Activated CD4-positive, alpha-beta T cell treated with anti-CD3 and anti-CD28 coated beads, Interleukin-2, amount 50 U/mL, for 4 hours (primary cell): ENCODE measurements at places on chromosomes 7 and 10.
A peak's percentile ranks its signal among the peaks of the same experiment; 100 is the strongest.

- DNase-seq: no peak
These were observed 449.0 kb downstream of the ETV1 start for GRCh38 chr7:13540429-13540828.

GRCh38 chr7:130491841-130492522 lies at the start of gene MEST:
Gene MEST, plus strand, starts transcription at chr7:130492085. Its CDS starts 229 bp downstream, at chr7:130492314.
- DNase-seq: no peak

DNA sequence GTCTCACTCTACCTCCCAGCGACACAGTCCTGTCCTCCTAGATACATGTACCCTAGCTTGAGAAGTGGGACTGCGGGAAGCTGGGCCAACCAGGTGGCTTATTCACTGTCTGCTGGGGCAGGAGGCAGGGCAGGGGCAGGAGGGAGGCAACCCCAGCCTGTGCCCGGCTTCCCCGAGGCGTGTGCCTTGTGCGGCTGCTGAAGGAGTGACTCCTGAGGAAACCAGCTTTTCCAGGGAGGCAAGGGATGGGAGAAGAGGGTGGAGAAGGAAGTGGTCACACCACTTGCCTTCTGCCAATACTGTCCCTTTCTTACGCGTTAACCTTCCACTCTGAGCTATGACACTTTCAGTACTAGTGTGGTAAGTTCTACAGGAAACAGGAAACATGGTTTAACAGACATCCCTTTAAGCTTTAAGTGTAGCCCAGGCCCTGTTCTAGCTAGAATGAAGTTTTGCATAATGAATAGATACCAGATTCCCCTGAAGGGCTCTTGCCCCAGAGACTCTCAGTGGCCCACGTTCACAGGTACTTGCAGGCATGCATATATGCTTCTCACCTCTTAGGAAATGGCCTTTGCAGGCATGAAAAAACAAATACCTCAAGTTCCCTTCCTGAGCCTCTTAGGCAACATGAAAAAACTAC lies 40.6 kb downstream of the SYPL1 start:
- DNase-seq: peak; percentile 3

DNA sequence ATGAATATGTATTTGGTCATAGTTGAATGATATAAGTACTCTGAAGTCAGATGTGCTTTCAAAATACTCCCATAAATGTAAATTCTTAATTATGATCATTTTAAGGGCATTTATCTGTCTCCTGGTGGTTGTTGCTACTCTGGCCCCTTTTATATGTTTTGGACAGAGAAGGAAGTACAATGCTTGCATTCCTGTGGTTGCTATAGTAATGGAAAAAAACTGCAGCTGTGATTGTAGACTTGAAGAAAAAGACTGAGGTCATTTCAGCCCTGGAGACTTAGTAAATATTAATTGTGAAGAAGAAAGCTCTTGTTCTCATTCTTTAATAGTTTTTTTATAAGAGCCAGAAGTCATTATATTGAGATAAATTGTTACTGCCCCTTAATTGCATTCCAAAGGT lies 70.2 kb upstream of the FERD3L start:
- no peak for DNase-seq

- DNase-seq: no peak
These were observed 218.6 kb downstream of the THSD7A start for GRCh38 chr7:11613292-11613930.

GRCh38 chr7:81140775-81141174 lies 221.9 kb upstream of the SEMA3C start:
- no peak for DNase-seq

GRCh38 chr10:103637927-103638557 lies 144.5 kb downstream of the NEURL1 start:
- DNase-seq: no peak

DNA sequence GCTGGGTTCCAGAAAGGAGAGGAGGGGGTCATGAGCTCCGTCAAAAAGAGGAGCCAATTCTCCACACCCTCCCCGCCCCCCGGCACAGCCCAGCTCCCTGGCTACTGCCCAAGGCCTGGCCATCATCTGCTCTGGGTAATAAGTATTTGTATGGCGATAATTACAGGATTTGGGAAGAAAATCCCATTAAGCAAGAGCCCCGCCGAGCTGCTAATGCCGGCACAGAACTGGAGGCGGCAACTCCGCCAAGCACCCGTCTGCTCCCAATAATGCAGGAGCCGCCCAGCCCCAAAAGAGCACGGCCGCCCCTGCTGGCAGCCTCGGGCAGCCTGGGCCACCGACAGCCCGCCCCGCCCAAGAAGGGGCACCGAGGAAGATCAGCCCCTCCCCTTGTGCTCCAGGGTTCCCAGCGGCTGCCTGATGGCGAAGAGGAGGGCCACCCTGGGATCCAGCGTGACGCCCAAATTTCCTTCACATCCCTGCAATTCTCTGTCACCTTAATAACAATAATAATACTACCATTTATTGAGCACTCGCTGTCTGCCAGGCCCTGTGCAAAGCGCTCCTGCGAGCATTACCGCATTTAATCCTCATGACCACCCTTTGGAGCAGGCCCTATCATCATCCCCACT lies 5.9 kb downstream of the SLIT1 start:
- no peak for DNase-seq

GRCh38 chr7:70893422-70893821 lies 238.5 kb upstream of the GALNT17 start:
- no peak for DNase-seq

- no peak for DNase-seq
These were observed 244.4 kb downstream of the TNS3 start for GRCh38 chr7:47337531-47337930.

- no peak for DNase-seq
These were observed 43.9 kb downstream of the RSU1 start for GRCh38 chr10:16773334-16773733.

GRCh38 chr7:70479153-70480021 lies 652.6 kb upstream of the GALNT17 start:
- no peak for DNase-seq

DNA sequence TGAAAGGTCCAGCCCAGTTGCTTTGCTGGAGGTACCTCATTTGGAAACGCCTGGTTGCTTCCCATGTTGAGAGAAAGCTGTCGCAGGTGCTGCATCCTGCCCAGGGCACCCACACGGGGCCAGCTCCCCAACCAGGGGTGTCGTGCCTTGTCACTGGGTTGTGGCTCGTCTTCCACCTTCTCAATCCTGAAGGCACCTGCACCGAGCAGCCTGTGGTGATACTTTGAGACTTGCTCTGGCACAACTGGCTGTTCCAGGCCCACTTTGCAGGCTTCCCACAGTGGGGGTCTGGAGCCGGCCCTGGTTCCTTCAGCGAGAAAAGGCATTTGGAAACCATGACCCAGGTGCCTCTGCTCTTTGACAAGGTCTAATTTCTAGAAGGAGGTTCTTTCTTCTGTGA lies 197.3 kb upstream of the PPP2R2D start:
- no peak for DNase-seq

DNA sequence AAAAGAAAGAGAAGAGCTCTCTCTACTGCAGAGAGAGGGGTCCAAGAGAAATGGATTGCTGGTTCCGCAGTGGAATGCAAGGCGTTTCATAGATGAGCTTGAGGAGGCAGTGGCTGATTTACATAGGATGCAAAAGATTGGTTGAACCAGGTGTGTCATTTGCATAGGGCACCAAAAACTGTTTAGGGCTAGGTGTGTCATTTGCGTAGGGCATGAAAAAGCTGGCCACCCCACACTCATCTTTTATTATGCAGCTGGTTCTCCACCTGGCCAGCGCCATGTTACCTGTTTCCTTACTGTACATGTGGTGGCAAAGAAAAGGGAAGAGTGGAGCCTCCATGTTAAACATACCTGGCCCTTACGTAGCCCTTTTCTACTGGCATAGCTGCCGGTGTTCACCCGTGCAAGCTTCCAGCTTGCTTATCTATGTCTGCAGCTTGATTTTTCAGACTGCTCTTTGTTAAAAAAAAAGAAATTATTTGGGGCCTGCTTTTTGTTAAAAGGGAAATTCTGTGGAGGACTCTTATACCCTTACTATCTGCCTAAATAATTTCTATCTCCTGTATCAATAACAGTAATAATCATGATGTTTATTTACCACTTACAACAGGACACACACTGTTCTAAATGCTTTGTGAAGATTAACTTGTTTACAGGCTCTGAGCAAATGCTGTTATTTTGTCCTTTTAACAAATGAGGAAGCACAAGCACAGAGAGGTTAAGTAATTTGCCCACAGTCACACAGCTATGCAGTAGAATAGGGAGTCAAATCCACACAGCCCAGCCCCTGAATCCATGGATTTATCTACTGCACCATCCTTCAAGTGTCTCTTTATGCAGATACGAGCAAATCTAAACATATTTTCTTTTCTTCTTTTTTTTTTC lies 33.3 kb downstream of the CASP7 start:
- DNase-seq: no peak

- DNase-seq: no peak
These were observed 400.6 kb downstream of the DNAJB6 start for GRCh38 chr7:157737151-157738065.

DNA sequence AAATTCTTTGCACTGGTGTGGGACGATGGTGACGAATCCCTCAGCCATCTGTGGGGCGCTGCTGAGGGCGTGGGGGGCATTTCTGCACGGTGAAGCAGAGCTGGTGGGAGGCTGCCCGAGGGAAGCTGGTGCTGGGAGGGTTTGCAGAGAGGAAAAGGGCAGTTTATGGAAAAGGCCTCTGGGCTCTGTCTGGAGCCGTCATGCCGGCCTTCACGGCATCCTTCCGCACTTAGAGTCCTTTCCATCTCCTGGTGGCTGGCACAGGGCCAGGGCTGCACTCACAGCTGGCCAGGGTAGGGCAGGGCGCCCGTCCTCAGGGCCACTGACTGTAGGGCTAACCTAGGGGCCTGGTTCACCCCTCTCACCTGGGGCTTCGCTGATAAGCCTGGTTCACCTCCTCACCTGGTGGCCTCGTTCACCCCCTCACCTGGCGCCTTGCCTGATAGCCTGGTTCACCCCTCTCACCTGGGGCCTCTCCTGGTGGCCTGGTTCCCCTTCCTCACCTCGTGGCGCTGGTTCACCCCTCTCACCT lies 598 bp upstream of the AMZ1 start:
- no peak for DNase-seq

GRCh38 chr10:104059364-104059763 lies 26.3 kb downstream of the COL17A1 start:
- DNase-seq: no peak

DNA sequence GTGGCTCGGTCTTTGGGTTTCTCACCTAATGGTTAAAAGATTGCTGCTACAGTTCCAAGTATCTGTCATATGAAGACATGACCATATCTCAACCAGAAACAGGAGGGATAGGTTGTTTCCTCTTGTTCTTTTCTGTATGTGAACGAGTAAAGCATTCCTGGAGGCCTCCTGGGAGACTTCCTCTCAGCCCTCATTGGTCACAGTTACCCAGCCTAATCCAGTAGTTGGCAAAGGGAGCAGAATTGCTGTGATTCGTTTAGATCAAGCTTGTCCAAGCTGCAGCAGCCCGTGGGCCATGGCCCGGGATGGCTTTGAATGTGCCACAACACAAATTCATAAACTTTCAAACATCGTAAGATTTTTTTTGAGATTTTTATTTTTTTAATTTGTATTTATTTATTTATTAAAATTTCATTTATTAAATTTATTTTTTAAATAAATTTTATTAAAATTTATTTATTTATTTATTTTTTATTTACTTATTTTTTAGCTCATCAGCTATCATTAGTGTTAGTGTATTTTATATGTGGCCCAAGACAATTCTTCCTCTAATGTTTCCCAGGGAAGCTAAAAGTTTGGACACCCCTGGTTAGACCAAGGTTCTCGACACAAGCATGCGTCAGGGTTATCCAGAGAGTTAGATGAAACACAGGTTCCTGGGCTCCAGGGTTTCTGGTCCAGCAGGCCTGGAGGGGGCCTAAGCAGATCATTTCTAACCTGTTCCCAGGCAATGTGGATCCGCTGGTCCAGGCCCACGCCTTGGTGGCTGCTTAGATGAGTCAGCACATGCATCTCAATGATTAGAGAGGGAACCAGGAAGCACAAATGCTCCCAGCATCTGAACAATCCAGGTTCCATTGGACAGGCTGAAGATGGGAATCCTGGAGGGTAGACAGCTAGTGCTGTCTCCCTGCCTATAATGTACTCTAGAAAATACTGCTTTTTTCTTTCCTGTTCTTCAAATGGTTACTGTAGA lies 25.6 kb downstream of the CDC123 start:
- DNase-seq: no peak

GRCh38 chr10:131358741-131359442 lies 47.4 kb upstream of the TCERG1L start:
- no peak for DNase-seq

DNA sequence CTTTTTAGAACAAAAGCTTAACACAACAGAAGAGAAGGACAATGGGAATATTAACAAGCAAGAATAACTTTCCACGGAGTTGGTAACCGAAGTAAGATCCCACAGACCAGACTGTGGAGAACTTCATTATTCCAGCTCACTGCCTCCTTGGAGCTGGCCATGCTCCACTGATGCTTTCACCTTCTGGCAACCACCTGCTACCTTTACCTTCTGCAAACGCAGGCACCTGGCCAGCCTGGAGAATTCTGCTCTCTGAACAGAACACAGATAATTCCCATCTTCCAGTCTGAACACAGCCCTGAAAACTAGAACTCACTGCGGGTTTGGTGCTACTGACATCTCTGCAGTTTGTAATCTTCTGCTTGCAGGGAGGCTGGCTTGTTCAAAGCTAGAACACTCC lies 66.5 kb downstream of the JAZF1 start:
- DNase-seq: no peak

DNA sequence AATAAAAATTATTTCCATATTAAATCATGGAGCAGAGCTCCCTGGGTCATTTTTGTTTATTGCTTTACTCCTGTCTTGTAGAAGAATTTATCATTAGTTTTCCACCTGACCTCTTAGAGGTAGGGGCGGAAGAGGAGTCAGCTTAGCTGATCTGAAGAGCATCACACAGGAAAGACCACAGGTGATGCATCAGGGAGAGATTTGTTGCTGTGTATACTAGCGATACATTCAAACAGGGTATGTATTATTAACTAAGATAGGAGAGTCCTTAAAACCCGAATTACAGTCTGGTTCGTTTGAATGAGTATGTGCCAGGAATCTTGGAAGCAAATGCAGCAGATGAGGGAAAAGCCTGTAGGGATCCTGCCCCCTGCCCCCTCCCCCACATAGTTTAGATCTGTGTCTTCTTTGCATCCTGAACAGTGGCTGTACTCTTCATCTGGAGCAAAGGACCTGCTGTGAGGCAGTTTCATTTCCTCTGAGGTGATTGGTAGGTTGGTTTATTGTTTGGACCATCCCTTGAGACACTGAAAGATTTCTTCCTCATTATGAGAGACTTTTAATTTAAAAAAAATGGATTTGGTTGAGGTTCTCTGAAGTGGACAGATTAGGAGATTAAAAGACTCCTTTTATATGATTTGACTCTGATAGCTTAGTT lies 177.0 kb downstream of the SND1 start:
- no peak for DNase-seq

DNA sequence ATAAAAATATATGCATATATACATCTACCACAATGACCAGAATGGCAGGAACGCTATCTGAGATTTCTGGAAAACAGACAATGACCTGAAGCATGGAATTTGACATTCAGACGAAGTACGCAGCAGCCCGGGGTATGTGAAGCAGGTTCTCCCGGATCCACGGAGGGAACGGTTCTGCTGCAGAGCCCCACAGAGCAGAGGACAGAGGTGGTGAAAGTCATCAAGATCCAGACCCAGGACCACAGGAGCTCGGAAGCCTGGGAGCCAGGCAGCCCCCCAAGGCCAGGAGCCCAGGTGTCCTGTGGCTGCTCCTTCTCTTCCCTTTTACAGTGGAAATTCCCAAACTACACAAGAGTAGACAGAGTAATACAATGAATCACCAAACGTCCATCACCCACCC lies 42.1 kb upstream of the DNAAF5 start:
- no peak for DNase-seq
